ENCODE measurements at places on chromosomes 16 and 17.
A peak's percentile ranks its signal among the peaks of the same experiment; 100 is the strongest.

GRCh38 chr17:50289278-50289677 lies 15.0 kb downstream of the TMEM92 start:
- DNase-seq: no peak

- no peak for DNase-seq
Measured at GRCh38 chr16:68238029-68238345, 2.1 kb upstream of the ESRP2 start.

GRCh38 chr17:75854101-75854748 lies 910 bp downstream of the WBP2 start:
- no peak for DNase-seq

- DNase-seq: no peak
Measured at GRCh38 chr16:58125781-58126335, 3.3 kb downstream of the CFAP20 start.

DNA sequence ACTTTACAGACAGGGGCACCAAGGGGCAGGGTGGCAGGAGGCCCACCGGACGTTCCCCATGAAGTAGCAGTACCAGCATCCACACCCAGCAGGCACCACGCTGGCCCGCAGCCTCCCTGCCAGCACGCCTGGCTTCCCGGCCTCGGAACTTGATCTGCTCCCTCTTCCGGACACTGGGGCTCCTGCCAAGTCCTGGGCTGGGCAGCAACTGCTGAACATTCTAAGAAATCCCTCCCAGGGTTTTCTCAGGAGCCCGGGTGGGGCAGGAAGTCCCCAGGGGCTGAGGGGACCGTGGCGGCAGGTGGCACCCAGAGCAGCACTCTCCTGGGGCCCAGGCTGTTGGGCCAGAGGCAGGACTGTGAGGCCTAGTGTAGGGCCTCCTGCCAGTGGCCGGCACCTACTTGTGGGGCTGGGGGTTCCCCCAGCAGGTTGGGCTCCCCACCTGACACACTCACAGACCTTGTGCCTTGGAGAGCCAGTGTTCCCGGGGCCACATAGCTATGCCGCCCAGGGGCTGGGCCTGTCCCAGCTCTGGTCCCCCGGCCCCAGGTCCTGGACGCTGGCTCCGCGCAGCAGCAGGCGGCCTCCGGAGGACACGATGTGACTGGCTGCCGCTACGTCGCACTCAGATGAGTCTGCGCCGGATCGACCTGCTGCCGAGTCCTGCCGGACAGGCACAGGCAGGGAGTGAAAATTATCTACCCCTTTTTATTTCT lies 86.2 kb upstream of the CBX4 start:
- no peak for DNase-seq

DNA sequence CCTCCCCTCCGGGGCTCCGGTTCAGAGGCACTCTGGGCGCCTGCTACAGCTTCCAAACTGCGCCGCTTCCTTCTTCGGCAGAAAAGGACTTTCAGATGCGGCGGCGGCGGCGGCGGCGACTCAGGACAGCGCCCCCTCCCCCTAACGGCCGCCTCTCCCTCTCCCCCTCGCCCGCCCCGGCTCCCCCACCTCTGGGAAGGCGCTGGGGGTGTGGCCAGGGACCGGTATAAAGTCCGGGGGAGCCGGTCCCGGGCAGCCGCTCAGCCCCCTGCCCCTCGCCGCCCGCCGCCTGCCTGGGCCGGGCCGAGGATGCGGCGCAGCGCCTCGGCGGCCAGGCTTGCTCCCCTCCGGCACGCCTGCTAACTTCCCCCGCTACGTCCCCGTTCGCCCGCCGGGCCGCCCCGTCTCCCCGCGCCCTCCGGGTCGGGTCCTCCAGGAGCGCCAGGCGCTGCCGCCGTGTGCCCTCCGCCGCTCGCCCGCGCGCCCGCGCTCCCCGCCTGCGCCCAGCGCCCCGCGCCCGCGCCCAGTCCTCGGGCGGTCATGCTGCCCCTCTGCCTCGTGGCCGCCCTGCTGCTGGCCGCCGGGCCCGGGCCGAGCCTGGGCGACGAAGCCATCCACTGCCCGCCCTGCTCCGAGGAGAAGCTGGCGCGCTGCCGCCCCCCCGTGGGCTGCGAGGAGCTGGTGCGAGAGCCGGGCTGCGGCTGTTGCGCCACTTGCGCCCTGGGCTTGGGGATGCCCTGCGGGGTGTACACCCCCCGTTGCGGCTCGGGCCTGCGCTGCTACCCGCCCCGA lies at the start of gene IGFBP4:
IGFBP4 (plus strand) TSS at position 255 of the 792 bp plus-strand sequence; CDS start at position 541, 286 bp downstream.
- DNase-seq: peak; percentile 74

- no peak for DNase-seq
Measured at GRCh38 chr17:57396511-57396921, 140.2 kb downstream of the MSI2 start.

DNA sequence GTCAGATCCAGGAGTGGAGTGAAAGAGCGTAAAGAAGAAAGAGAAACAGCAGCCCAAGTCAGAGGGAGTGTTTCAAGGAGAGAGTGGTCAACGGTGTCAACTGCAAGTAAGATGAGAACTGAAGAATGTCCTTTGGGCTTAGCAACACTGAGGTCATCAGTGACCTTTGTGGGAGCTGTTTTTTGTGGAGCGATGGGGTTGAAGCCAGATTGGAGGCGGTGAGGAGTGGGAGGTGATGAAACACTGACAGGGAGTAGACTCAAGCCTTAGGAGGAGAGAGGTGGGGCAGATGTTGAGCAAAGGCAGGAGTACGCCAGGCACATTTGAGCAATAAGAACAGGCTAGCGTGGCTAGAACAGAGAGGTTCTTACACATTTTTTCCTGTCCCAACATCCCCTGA lies 103.7 kb upstream of the GNAO1 start:
- no peak for DNase-seq

DNA sequence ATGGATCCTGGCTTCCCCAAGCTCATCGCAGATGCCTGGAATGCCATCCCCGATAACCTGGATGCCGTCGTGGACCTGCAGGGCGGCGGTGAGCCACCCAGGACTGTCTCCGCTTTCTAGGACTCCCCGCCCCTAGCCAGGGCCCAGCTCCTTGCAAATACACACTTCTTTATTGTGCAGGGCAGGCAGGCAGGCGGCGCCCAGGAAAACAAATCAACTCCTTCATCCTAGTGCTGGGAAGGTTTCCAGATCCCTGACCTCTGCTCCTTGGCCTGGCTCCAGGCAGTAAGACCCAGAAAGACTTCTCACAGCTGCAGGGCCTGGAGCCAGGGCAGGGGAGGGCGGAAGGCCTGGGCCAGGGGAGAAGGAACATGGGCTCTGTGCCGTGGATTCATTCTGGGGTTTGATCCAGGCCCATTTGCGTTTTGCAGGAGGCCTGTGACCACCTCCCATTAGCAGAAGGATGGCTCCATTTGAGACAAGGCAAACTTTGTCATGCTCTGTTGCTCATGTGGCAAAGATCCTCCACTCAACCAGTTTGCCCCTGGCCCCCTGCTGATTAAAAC lies 6.0 kb upstream of the LPCAT2 start:
- DNase-seq: no peak

DNA sequence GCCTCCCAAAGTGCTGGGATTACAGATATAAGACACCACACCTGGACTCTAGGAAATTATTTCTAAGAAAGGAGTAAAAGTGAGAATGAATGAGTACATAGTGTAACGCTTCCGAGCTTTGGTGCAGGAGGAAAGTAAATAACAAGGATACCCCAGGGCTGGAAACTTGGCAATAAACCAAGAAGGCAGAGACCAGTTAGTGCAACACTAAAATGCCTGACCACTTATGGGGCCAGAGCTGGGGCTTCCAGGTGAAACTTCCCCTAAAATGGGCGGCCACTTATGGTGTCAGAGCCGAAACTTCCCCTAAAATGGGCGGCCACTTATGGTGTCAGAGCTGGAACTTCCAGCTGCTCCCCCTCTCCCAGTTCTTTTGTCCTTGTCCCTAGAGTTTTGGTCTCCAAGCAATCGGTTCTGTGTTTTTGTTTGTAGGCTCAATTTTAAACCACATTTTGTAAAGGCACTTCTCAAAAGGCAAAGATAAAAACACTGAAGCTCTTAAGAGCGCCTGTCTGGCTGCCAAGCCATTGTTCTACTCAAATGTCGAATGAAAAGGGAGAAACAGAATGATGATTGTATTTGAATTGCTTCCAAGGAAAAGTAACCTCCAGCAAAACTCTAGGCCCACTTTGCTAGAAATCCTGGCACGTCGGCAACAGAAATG lies 63.9 kb downstream of the NXN start:
- DNase-seq: no peak

- no peak for DNase-seq
Measured at GRCh38 chr17:56676810-56677209, 83.3 kb downstream of the NOG start.

DNA sequence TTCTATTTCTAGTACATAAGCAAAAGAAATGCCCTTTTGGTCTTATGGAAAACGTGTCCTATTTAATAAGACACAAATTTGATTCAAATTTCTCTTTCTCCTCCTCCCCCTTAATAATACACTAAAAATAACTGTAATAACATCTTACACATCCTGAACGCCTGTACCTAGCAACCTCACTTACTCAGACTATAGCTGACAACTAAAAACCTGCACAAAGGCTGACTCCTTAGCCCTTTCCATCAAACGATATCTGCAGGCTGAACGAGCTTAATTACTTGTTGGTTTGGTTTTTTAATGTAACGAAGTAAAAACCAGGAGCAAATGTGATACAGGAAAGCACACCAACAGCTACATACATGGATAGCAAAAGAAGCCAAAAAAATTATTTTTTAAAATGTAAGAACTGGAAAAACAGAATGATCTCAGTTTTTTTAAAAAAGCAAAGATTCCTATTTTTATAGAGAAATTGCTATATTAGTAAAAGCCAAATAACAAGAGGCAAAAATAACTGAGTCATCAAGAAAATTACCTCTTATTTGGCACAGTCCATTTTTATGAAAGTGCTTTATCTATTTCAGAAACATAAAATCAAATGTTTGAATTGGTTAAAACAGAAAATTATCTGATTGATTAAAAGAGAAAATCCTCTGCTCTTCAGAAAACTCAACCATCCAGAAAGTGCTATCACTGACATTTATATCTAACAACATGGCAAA lies 23.5 kb downstream of the ADCY9 start:
- DNase-seq: no peak

DNA sequence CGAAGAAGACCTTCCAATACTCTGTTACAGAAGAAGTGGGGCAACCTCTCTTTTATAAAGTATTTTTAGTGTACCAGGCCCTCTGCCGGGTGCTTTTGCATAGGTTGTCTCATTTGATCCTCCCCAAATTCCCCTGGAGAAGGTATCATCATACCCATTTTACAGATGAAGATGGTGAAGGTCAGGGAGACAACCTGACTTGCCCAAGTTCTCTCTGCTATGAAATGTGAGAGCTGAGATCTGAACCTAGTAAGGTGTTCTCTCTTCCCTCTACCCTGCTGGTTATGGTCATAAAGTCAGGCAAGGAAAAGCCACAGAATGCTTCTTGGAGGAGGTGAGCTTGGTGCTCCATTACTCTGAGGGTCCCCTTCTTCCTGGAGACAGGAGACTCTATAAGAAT lies 28.1 kb upstream of the HERPUD1 start:
- no peak for DNase-seq
